ENCODE measurements at places on chromosomes 4 and X.

DNA sequence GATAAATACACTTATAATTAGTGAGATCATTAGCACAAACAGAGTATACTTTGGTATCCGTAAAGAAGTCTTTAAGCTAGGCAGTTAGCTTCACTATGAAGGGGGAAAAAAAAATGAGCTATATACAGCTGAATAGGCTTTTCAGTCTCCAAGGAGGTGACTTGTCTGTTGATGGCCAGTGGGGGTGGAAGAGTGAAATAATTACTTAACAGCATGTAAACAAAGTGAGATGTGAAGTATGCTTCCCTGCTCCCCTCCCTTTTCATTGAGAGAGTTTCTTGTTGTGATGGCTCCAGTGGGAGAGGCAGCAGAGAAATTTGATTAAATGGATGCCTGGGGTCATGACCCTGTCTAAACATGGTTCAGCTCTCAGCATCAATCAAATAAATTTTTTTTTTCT lies 180.9 kb downstream of the DACH2 start:
- DNase-seq = no peak

- no peak for DNase-seq
These were observed 38.5 kb upstream of the MED14 start for GRCh38 chrX:40773809-40774208.

- no peak for DNase-seq
These were observed 32.0 kb upstream of the COL25A1 start for GRCh38 chr4:109334129-109335105.

DNA sequence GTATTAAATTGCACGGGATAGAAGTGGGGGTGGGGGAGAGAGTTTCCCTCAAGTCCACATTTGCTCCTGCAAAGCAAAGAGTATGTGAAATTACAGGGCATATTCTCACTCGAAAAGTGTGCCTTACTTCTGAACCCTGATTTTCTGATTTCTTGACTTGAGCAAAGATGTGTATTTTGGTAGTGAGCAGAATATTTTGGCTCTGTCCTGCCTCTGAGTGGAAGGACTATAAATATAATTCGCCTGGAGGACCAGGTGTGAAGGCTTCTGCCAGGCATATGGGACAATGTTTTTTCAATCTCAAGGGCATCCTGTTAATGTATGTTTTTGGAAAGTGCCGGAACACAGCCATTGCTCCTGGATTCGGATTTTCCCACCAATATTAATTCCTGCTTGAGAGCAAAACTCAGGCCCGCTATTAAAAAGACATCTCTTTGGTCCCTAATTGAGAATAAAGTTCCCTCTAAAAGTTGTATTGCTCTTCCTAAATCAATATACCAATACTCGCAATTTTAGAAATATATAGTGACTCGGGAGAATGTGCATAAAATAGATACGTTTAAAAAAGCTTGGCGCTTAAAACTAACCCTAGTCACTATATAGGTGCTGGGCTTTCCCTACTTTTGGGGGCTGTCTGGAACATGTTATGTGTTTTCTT lies 15.3 kb upstream of the PITX2 start:
- no peak for DNase-seq

GRCh38 chrX:119706616-119707015 lies 13.6 kb upstream of the SEPTIN6 start:
- DNase-seq = no peak

GRCh38 chr4:36152735-36153134 lies 91.6 kb downstream of the ARAP2 start:
- no peak for DNase-seq

DNA sequence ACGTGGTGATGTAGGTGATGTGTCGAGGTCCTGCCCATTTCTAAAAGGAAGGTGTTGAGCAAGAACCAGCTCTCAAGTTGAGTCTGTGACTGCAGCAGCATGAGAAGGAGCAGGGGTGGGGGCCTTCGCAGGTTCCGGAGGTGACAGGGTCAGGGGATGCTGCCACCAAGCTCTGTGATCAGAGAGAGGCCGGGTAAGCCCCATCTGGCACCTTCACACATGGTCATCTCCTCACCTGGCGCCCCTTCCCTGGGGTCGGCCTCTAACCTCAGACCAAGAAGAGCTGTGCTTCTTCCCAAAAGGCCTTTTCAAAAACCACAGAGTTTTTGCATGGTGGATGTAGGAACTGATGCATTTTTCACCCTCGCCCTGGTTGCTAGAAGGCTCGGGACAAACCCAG lies 137.6 kb downstream of the CPZ start:
- no peak for DNase-seq

GRCh38 chr4:163536091-163536490 lies 41.6 kb downstream of the TMA16 start:
- DNase-seq = no peak

- DNase-seq = no peak
These were observed 46.2 kb upstream of the MID1IP1 start for GRCh38 chrX:38754818-38755718.

GRCh38 chr4:119653990-119654389 lies 25.4 kb upstream of the PDE5A start:
- no peak for DNase-seq

DNA sequence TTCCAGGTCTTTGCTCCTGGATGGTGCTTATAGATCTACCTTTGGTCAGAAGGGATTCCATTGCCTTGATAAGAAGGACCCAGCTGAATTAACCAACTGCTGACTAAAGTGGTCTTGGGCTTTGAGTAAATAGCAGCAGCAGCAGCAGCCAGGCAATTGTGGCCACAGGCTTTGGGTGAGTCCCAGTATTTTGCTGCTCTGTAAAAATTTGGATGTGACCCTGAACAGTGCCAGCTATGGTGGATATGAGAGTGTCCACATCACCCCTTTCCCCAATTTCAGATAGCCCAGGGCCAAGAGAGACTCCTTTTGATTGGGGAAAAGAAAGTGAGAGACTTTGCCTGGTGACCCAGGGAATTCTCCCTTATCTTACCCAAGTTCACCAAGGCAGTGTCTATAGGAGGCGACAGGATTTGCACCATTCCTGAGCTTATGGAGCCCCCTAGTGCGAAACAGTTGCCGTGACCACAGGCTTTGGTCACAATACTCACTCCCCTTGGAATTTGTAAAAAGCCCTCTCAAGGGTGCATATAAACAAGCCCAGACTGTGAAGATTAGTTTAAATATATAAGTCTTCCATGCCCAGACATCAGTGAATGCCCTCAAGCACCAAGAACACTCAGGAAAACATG lies 518.0 kb downstream of the TMA16 start:
- no peak for DNase-seq

- DNase-seq = no peak
These were observed 417.4 kb downstream of the PACRGL start for GRCh38 chr4:21117541-21118180.

GRCh38 chr4:53128706-53129357 lies 237.0 kb downstream of the SCFD2 start:
- no peak for DNase-seq

GRCh38 chrX:10795721-10796120 lies 175.3 kb upstream of the MID1 start:
- DNase-seq = no peak

DNA sequence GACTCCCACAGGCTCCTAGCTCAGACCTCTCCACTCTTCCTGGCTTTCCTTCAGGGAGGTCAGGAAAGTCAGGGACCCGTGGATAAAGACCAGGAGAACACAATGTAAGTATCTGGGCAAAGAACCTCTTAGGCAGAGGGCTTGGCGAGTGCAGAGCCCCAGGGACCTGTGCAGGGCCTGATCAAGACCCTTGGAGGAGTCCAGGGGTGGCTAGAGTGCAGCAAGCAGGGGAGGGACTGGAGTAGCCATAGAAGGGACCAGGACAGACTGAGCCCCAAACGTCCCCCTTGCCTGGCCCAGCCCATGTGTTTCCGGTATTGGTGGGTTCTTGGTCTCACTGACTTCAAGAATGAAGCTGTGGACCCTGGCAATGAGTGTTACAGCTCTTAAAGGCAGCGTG lies 5.9 kb upstream of the TNIP2 start:
- no peak for DNase-seq

DNA sequence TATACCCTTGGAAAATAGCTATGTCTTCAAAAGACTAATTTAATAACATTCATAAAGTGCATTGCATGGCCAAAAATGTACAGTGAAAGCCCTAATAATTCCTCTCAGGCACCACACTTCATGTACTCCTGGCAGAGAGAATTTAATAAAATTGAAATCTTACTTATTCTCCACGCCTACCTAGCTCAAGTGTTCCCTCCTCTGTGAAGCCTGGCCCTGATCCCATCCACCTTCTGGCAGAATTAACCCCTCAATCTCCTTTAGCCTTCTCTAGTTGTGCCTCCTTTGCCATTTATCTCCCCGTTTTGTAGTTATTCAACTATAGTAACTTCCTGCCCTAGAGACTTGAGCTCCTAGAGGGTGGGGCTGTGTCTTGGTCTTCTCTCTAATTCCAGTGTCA lies 26.7 kb downstream of the ACE2 start:
- no peak for DNase-seq

DNA sequence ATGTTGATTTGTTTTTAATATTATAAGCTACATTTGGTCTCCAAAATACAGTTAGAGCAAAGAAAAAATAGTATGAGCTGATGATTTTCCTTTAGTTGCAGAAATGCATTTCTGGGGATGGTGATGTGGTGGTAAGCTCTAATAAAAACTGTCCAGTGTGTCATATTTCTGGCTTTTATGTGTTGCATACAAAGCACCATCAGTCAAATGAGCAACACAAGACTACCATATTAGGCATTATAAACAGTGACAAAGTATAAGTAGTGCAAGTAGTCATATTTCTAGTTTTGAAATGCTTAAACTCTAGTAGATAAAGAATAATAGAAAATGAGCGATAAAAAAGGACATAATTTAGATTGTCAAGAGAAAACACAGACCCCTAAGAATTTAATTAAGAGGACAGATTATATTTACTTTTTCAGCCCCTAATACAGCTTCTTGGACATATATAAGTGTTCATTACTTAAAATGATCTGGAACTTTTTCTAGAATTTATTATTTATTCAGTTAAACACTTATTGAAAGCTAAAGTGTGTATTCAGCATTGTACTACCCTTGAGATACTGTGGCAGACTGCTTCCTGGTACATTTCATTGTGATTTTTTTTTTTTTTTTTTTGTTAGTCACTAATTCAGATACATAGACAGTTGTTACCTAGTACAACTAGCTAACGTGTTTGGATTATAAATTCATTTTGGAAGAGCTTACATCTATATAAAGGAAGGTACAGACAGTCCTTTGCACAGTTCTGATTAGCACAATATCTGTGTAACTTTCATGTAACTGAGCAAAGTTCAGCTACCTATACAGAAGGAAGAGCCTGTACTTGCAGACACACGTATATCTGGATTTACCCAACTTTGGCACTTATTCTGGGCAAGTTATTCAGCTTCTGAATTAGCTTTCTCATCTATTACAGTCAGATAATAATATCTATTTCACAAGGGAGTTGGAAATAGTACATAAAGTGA lies 22.3 kb downstream of the RAP1GDS1 start:
- DNase-seq = no peak

DNA sequence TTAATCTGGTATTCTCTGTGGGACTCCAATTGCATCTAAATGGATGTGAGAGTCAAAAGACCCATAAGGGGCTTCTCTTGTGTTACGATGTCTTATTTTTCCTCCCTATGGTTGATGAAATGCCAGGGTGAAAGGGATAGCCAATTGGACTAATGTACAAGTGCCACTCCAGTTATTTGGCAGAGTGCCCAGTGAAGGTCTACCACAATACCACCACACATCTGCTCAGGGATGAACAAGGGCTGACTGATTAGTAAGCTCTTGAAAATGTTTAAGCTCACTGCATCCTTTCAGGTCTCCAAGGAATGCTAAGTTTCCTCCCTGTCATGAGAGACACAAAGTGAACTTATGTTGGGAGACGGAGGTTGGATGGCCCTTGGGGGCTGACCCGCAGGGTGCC lies 57.8 kb downstream of the HEPH start:
- DNase-seq = no peak

DNA sequence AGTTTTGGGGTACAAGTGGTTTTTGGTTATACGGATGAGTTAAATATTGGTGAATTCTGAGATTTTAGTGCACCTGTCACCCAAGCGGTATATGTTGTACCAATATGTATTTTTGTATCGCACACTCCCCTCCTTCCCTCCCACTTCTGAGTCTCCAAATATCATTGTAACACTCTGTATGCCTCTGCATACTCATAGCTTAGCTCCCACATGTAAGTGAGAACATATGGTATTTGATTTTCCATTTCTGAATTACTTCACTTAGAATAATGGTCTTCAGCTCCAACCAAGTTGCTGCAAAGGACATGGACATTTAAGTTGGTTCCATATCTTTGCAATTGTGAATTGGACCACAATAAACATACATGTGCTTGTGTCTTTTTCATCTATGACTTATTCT lies 103.0 kb upstream of the ADAMTS3 start:
- no peak for DNase-seq

Measured in T-helper 9 cell (primary cell).